ENCODE measurements at places on chromosomes 5 and 9. TPM values are rescaled to one million over a fixed set of nuclear protein-coding genes. Genes with fewer than 3 reads are reported as not detected.

DNA sequence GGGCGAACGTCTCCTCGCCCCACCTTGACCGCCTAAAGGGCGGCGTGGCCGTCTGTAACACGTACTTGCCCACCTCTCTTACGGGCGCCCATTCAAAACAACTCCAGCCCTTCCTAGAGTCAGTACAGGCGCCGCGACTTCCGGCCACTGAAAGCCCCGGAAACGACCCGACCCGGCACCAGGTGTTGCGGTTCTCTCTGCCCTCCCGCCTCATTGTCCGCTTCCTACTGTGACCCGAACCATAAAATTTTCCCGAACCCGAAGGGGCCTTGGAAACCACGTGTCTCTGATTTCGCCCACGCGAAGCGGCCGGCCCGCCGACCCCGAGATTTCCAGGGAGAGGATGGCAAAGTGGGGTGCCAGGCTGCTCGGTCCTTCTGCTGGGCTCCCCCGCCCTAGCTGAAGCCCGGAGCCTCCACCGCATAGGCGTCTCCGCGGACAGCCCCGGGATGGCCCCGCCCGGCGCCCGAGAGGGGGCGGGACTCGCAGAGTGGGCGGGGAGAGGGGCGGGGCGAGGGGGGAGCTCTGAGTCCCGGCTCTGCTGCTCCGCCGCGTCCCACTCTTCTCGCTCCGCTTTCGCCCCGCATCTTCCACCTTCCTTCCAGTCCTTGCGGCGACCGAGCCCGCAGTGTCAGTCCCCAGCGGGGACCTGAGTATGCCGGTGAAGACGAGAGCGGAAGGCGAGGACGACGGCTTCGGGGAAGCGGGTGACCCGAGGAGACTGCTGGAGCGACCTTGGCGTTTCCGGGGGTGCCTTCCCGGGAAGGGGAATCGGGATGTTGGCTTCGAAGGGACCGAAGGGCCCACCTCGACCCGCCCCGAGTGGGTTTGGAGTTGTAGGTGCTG lies 684 bp upstream of the PTGES2 start:
- DNase-seq, result peak; percentile 88

DNA sequence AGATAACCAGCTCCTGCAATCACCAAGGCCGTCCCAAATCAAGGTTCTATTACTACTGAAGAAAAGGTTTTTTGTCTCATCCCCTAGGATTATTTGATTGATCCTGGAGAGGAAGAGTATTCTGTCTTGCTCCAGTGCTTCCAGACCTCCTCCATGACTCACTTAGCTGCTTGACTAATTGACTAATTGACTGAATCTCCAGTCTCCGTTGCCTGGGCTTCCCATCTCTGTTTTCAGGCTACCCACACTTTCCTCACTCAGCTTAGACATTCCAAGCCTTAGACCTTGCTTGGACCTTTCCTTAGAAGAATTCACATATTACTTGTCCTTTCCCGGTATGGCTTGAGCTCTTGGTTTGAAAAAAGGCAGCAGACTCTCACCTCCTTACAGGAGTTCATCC lies 60.6 kb downstream of the FRMD3 start:
- no peak for DNase-seq

ARID3C gene
- total RNA-seq, result not detected

SLC1A1 gene
- total RNA-seq, result 0.10 TPM

CYLC2 gene
- total RNA-seq, result not detected

GRCh38 chr5:2546938-2547337 lies 204.5 kb downstream of the IRX2 start:
- no peak for DNase-seq

NOXA1 gene
- total RNA-seq, result 0.92 TPM

DNA sequence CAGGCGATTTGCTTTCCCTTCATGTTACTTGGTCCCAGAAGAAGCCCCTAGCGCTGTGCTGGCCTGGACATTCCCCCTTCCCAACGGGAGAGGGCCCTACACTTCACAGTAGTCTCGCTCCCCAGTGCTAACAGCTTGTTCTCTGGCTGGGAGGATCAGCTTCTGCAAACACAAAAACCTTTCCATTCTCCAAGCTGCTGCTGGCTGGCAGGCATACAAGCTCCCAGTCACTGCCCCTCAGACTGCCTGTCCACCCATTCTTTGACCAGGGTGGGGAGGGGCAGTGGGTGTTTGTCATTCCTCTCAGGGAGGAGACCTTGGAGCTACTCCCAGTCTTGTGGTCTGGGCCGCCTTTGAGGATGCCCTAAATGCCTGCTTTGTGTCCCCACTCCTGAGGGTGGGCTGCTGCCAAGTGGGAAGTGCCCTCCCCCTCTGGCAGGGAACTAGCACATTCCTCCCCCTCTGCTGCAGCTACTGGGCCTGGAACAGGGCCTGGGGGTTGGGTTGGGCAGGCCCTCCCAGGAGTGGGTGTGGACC lies 20.8 kb downstream of the ENHO start:
- DNase-seq, result no peak

MTMR12 gene
- 21.6 TPM for total RNA-seq

DNA sequence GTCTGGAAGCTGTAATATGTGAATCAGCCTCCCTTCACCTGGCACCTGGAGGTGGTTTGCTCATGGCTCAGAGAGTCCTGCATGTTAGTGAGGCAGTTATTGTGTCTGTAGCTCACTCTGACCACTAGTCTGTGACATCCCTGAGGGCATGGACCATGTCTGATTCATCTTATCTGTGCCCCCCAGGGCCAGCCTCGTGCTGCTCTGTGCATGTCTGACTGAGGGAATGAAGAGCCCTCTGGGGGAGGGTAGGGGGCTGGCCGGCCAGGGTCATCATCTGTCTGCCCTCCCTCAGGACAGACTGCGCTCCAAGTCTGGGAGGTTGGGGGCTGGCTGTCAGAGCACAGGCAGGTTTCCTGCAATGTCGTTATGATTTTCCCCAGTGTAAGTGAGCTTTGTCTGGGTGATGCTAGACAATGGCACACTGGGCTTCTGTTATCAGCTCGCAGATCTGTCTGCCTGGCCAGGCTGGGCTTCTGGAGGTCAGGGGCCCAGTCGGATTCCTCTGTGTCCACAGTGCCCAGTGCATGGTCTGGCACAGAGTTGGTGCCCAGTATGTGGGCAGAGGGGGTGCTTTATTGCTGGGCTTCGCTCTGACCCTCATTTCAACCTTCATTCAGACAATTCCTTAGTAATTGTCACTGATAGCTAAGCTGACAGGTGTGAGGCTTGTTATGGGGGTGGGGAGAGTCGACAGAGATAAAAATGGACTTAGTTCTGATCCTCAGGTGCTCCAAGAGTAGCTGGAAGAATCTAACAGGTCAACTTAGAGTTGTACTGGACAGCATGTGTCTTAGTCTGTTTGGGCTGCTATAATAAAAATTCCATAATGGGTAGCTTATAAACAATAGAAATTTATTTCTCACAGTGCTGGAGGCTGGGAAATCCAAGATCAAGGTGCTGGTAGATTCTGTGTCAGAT lies 85.7 kb upstream of the SHB start:
- DNase-seq, result no peak
